NCI-H1436 (cell line): ENCODE measurements at places on chromosomes 6 and 20.

DNA sequence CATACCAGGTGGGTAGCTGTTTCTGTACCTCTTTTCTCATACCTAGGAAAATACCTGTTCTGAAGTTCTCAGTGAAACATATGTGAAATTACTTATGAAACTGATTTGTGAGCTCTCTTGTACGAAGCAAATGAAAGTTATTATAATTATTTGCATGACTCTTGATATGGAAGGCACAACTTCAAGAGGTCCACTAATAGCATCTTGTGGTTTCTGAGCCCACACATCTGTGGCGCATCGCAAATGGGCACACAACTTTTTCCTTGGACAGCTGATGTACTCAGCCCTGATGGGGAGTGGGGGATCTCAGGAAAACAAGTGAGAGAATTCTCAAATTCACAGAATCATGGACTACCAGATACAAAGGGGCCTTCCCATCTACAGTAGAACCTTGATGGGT is 432.3 kb downstream of the CD83 start:
- DNase-seq, result no peak

DNA sequence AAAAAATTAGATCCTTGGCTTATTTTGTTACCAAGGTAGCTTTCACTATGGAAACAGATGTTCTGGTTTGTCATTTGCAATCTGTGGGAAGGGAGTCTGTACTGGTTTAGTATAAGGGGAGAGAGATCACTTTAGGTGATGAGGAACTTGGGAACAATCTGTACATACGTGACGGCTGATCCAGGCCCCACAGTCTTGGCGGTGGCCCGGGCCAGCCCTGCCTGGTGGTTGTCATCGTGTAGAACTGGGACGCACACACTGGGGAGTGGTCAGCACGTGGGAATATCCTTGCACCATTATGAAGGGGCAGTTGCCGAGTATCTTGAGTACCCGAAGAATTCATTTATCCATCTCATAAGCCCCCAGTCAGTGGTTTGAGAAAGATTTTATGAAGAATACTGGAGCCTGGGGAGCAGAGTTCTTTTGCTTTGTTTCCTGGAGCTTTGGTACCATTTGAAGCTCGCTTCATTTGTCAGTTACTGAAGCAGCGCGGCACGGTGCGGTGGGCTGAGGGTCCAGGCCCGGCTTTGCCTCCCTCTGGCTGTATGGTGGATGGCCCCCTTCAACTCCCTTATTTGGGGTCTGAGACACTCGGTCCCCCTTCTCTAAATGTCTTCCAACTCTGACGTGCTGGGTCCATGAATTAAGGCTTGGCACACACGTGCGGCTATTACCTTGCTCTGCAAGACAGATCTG is 22.8 kb upstream of the CLDN20 start:
- no peak for DNase-seq

- no peak for DNase-seq
Observed at GRCh38 chr6:166415306-166415705, 32.6 kb upstream of the MPC1 start.

GRCh38 chr6:6880745-6881437 is 226.9 kb upstream of the RREB1 start:
- no peak for DNase-seq

- DNase-seq, result no peak
Observed at GRCh38 chr6:161396539-161396938, 122.7 kb upstream of the AGPAT4 start.

DNA sequence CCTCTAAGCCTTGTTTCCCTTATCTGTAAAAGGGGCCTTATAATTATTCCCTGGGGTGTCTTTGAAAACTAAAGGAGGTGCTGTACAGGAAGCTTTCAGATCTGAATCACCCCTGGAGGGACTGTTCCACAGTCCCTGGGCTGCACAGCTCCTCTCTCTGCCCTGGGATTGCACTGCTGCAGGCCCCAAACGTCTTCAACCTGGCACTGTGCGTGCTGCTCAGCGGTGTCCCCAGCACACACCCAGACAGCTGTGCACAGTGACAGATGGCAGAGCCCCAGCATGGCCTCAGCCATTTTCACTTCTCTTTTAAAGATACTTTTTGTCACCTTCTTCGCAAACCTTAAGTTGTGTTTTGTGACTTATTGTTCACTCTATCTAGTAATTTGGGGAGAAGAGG is 50.7 kb upstream of the INSM1 start:
- DNase-seq, result no peak

DNA sequence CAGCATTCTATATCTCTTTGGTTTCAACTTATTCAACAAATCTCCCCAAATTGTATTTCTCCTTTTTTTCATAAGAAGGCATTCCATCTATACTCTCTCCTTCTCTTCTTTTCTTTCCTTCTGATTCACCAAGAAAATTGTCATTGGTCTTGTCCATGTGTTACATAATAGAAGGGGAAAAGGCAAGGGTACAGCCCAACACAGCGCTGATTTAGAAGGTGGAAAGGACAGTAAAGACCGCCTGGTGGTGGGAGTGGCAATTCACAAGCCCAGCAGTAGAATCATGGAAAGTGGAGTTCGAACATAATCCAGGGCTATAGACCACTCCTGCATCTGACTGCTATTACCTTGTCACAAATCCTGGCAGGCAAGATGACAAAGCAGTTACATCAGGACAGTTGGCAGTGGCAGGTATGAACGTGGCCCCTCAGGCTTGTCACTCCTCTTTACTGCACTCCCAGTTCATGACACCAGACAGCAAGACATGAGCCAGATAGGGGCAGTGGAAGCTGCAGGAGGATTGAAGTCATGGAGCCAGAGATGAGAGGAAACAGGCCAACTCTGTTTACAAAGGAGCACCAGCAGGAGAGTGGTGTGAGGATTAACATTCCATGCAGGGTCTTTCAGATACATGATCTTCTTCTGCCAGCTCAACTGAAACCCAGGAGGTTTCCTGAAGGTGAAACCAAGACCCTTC is 2.1 kb upstream of the TNFAIP3 start:
- no peak for DNase-seq

GRCh38 chr6:44132476-44132875 is 5.1 kb downstream of the TMEM63B start:
- DNase-seq, result no peak

DNA sequence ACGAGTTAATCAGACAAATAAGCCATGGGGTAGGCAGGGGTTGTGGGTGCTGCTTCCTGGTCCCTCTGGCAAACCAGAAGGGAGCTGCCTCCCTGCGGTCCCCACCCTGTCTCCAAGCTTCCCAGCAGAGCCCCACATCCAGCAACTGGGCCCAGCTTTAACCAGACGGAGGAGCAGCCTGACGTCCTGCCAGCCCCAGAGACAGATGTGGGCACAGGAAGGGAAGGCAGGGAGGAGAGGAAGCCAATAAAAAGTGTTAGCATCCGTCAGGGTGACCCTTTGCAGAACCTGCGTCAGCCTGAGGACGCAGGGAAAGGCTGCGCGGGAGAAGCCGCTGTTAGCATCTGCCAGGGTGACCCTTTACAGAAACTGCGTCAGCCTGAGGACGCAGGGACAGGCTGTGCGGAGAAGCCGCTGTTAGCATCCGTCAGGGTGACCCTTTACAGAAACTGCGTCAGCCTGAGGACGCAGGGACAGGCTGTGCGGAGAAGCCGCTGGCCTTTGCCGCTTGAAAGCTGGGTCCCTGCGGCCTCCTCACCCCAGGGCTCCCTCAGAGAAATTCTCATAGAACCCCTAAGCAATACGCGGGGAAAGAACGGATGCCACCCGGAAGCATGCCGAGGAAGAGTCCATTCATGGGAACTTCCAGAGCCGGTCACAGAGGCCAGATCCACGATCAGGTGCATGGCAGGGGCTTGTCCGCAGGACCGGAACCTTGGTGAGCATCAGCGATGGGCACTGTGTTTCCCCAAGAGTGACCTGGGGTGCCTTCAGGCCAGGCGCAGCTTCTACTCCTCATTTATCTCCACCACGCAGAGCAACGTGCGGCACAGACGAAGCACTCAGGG is 15.9 kb downstream of the DLL1 start:
- DNase-seq, result no peak

DNA sequence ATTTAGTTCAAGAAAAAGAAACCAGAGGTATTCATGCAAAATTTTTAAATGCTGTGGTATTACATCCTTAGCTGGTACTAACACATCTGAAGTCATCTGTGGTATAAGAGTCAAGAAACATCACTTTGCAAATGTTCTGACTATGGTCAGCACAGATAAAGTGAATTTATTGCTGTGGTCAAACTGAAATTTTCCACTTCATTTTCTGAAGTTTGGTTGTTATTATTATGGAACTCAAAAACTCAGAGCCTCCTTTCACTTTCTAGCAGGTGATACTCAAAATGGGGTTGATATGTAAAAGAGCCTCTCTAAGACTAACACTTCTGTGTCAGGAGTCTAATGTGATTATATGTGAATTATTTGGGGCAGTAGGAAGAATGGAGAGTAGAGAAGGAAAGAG is 257.8 kb downstream of the RNGTT start:
- DNase-seq, result no peak

- DNase-seq, result no peak
Observed at GRCh38 chr6:44598679-44599078, 211.2 kb downstream of the CDC5L start.

GRCh38 chr6:124699038-124699437 is 263.2 kb upstream of the RNF217 start:
- DNase-seq, result no peak

DNA sequence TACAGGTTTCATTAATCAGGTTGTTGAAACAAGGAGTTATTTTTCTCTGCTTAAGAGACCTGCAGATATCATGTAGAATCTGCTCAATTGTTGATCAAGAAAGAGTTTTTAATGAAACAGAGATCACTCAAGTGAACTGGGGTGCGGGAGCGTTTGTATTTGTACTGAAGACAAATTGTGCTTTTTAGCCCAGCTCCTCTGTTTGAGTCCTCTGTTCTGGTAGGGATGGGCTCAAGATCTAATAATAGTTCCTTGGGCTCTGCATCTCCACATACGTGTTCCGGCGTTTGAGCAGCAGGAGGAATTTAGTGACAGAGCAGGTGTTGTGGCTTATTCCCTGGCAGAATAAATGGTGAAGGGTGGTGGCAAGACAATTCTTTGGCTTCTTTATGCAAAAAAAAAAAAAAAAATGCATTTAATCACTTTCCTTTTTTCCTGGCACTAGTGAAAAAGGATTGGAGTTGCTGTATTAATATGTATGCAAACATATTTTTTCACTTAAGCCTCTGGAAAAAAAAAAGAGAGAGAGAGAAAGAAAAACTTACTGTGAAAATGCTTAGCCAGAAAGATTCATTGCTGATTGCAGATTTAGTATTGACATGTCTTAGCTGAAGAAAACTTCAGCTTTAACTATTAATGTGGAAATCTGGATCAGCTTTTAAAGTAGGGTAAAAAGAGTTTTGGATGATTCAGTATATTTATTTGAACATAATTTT is 4.0 kb downstream of the CITED2 start:
- DNase-seq, result no peak

- DNase-seq, result no peak
Observed at GRCh38 chr20:63125838-63126601, 89.9 kb downstream of the YTHDF1 start.

- DNase-seq, result no peak
Observed at GRCh38 chr6:142624978-142625715, 319.8 kb downstream of the HIVEP2 start.

- DNase-seq, result no peak
Observed at GRCh38 chr20:6636209-6637159, 131.0 kb upstream of the BMP2 start.

- no peak for DNase-seq
Observed at GRCh38 chr6:20028562-20028961, 183.7 kb downstream of the MBOAT1 start.

DNA sequence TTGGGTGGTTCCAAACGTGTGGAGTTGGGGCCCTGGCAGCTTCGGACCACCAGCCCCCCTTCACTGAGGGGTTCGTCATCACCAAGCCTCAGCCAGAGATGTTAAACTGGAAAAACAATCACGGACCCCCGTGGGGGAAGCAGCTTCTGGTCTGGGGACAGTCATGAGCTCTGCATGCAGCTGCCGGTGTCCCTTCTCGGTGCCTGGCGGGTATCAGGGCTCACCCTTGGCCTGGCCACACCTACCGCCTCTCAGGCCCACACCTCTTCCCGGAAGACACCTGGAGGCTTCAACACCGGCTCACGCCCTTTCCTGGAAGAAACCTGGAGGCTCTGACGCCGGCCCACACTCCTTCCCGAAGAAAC is 77.8 kb upstream of the BHLHE23 start:
- DNase-seq, result no peak

GRCh38 chr6:11350294-11350693 is 117.8 kb upstream of the NEDD9 start:
- DNase-seq, result no peak

GRCh38 chr6:162055365-162055764 is 672.2 kb downstream of the PRKN start:
- DNase-seq, result no peak

GRCh38 chr20:40915756-40916155 is 112.9 kb upstream of the TOP1 start:
- no peak for DNase-seq

- peak; percentile 39 for DNase-seq
Observed at GRCh38 chr20:1281279-1282057, 15.4 kb downstream of the SNPH start.

DNA sequence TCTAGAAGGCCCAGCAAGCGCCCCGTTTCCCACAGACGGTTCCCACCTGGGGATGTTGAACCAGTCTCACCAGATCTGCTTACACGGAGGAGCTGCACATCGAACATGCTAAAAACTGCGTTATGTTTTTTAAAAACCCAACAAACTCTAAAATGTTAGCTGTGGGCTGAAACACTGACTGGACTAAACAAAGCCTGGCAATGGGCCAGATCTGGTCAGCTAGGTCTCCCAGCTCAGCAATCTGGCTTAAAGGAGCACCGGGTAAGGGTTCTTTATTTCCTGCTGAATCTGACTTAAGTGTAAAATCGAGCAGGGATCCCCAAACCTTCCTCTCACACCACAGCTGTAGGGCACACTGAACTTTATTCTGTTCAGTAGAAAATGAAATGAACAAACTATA is 156.9 kb downstream of the FOXC1 start:
- no peak for DNase-seq

- no peak for DNase-seq
Observed at GRCh38 chr6:20402092-20402341, 338 bp downstream of the E2F3 start.

DNA sequence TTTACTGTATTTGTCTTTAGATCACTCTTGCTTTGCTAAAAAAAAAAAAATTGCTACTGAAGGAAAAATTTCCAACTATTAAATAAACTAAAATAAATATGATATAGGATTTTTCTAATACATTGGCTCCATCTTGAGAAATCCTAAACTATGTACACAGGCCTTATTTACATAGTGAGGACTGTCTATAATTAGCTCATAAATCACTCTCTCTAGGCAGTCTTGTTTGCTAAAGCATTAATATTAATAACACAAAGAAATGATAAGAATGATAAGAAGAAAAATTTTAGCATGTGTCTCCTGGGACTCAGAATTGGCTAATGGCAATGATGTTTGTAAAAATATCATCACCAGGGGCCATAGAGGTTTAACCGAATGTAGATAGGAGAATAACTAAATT is 13.3 kb upstream of the CRYBG1 start:
- no peak for DNase-seq

GRCh38 chr6:111377558-111378120 is 105.4 kb downstream of the REV3L start:
- no peak for DNase-seq

- no peak for DNase-seq
Observed at GRCh38 chr6:33406126-33406525, 4.7 kb upstream of the PHF1 start.

- no peak for DNase-seq
Observed at GRCh38 chr6:38213251-38213658, 393.7 kb downstream of the ZFAND3 start.

- no peak for DNase-seq
Observed at GRCh38 chr6:84691978-84692623, 72.3 kb downstream of the TBX18 start.

GRCh38 chr20:7113577-7114466 is 346.3 kb downstream of the BMP2 start:
- DNase-seq, result peak; percentile 64
